LNCaP clone FGC (cell line): ENCODE measurements at places on chromosomes 4 and X.

DNA sequence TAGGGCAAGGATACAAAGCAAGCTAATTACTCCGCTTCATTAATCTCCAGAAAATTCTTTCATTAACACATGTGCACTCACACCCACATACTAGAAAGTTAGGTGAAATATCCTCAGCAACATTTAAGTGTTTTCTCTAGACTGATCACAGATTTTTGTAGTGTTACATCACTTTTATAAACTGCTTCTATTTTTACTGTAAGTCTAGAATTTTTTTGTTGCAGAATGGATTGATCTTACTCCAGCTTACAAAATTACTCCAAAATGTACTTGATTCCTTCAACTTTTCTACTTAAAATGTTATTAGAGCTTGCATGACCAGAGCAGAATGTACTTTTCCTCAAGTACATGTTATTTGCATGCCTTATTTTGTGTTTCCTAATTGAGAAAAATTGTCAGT, 2325.2 kb downstream of the PCDH7 start:
- DNase-seq = no peak

DNA sequence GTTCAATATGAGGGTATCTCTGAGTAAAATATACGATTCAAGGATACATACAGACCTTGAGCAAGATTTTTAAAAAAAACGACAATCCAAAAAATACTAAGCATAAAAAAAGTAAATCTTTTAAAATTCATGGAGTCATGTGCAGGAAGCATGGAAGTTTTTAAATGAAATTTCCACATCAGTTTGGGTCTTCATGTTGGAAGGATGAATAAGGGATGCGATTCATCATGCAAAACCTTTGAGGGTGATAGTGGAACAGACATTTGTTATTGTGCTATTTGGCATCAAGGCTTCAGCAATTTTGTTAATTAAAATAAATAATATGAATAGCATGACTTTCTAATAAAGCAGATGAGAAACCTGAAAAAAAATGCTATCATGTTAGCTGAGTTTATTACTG, 815.0 kb upstream of the PCDH10 start:
- DNase-seq = no peak

DNA sequence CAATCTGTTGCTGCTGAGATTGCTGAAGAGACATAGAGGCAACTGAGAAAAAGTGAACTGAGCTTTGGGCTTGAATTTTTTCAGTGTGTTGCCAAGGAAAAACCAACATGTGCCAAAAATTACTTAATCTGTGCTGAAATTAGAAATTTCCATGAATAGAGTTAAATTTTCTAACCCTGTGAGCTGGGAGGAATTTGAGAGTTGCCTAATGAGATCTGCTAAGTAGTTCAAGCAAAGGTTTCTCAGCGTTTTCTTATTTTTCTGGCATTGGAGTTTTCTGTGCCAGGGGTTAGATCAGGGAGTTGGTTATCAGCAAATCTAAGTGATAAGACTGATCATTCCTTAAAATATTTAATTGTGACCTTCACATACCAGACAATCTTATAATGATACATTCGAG, 457.5 kb upstream of the GNPDA2 start:
- no peak for DNase-seq

- DNase-seq = no peak
Observed at GRCh38 chrX:141279476-141279875, 37.2 kb upstream of the SPANXC start.

DNA sequence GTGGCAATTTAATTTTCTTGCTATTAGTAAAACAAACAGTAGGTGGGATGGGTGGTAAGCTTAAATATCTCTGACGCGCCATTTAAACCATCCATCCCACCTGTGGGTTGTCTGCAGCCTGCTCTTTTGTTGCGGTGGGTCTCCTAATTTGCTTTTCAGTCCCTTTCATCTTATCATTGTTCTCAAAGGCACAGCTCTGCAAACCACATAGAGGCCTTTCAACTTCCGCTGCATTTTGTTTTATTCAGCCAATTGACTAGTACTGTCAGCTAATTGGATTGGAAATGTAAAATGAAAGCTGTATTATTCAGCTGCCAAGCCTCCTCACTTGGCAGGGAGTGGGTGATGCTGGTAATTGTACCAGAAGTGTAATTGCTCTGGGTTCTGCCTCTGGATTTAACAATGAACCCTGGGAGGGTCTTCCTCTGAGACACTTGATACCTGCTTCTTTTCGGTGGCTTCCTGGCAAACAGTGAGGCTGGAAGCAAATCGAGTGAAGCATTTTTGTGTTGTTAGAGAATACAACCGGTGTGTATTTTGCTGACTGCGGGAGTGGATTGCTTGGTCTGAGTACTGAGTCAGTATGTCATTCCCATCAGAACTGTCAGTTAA, 165.6 kb downstream of the FRAS1 start:
- no peak for DNase-seq

GRCh38 chr4:155614111-155614762, 52.4 kb upstream of the GUCY1A1 start:
- no peak for DNase-seq

DNA sequence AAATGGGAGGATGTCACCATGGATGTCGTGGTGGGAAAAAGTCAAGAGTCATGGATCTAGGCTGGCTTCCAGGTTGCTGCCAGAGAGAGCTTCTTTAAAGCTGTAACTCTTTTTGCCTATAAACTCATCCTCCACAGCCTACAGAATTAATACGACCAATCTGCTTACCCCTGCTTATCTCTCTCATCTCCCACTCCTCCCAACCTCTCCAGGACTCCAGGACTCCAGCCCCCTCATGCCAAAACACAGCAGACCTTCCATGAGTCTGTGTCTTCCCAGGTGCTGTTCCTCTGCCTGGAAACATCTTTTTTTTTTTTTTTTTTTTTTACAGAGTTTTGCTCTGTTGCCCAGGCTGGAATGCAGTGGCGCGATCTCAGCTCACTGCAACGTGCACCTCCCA, 15.3 kb upstream of the SLC10A4 start:
- DNase-seq = no peak

DNA sequence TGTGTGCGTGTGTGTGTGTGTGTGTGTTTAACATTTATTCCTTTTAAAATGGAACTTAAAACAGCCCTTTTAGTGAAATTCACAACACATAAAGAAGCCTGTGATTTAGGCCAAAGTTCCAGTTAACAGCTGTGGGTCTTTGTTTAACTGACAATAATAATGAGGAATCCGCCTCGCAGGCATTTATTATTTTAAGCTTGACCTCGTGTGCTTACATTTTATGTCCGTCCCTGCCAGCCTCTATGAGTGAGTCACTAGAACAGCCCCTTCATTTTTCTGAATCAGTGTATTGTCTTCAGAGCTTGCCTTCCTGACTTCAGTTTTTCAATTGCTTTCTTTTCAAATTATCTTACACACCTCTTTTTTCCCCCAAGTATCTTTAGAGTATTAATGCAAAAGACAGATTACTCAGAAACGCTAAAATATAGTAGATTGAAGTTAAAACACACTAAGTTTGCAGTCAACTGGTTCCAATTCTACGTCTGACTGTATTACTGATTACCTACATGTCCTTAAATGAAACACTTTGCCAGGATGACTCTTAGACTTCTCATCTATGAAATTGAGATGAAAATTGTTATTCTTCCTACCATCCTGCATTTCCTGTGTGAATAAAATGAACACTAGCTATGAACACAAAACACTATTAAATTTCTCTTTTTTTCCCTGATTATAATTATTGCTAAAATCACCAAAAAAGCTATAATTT, 319.6 kb upstream of the HS3ST1 start:
- no peak for DNase-seq

DNA sequence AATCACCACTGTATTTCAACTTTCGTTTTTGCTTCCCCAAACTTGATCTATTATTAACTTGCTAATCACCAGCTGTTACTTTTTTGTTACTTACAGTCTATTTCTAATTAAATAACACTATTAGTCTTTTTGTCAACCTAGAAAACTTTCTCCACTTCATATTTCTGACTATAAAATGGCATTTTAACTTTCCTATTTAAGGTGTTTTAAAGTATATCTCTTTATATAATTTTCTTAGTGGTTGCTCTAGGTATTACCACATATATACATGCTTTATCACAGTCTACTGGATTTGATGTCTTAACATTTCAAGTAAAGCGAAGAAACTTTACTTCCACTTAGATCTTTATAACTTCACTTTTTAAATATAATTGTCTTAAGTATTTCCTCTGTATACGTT, 421.2 kb downstream of the DCAF12L2 start:
- DNase-seq = no peak

DNA sequence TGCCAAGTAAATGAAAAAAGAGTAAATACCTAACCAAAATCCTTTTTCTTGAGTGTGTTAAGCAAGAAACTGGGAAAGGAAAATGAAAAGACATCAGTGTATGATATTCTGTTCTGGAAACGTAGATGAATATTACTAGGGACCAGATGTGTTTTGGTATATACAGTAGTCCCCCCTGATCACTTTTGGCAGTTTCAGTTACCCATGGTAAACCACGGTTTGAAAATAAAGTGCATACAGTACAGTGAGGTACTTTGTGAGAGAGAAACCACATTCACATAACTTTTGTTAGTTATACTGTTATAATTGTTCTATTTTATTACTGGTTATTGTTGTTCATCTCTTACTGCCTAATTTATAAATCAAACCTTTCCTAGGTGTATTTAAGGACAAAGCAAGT, 250.9 kb downstream of the TENM3 start:
- no peak for DNase-seq

GRCh38 chrX:70219938-70220764, 14.3 kb upstream of the AWAT1 start:
- peak; percentile 95 for DNase-seq

GRCh38 chrX:13646154-13646549, 6.8 kb upstream of the TCEANC start:
- no peak for DNase-seq

DNA sequence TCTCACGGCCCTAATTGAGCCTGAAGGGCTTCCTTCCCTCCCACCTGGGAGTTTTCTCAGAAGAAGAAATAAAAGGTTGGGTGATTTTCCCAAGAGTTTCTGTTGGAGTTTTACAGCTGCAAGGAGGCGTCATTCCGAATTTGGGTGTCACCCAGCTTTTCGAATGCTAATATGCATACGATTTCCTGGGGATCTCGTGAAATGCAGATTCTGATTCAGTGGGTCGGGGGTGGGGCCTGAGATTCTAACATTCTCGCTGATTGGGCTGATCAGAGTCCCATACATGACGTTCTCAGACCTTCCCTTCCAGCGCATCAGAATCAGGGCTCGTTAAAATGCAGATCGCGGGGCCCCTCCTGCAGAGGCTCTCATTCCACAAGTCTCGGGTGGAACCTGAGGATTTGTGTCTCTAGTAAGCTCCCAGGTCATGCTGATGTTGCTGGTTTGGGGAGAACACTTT, 125.8 kb upstream of the STX18 start:
- no peak for DNase-seq

DNA sequence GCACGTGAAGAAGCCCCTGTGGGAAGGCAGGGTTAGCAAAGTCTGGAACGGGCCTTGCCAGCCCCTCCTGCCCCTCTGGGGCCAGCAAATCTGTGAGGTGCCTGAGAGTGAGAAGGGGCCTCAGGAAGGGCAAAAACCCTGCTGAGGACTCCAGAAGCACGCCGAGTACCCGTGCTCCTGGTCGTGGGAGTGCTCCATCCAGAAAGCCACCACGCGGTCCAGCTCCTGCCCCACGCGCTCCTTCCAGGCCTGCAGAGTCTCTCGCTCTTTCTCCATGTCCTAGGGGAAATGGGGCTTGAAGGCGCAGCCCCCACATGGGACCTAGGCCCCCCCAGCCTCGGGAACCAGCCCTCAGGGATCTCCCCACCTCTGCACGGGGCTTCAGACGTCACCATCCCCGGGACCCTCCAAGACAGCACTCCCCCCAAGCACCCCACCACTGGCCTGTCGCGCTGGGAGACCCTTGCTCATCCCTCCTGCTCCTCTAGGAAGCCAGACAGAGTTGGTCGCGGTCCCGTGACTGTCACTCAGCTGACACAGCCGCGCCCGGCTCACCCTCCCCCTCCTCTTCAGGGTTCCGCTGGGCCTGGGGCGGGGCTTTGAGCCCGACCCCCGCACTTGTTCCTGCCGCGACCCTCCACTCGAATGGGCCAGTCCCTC, at the start of gene RENBP:
Gene RENBP, minus strand, starts transcription at position 504 of the 660 bp plus-strand sequence. Its CDS starts 33 bp downstream, at position 471.
- DNase-seq = no peak

- DNase-seq = no peak
Observed at GRCh38 chr4:157572951-157573350, 352.4 kb downstream of the GRIA2 start.

- no peak for DNase-seq
Observed at GRCh38 chrX:141341341-141341740, 99.0 kb upstream of the SPANXC start.

GRCh38 chrX:23383411-23383810, 48.8 kb downstream of the PTCHD1 start:
- DNase-seq = no peak

DNA sequence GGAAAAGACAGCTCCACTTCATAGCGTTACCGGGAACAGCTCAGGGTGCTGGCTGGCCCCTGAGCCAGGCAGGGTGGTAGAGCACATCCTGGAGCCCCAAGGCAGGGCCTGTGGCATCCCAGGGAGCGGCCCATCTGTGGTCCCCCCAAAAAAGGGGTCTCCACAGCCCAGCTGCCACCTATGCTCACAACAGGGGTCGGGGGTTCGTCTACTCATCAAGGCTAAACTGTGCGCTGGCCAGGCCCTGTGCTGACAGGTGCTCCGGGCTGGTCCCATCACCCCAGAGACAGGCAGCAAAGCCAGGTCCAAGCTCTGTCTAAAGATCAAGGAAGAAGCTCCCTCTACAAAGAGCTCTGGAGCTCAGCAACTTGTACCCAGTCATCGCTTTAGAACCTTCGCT, 77.9 kb downstream of the DCTD start:
- DNase-seq = no peak

DNA sequence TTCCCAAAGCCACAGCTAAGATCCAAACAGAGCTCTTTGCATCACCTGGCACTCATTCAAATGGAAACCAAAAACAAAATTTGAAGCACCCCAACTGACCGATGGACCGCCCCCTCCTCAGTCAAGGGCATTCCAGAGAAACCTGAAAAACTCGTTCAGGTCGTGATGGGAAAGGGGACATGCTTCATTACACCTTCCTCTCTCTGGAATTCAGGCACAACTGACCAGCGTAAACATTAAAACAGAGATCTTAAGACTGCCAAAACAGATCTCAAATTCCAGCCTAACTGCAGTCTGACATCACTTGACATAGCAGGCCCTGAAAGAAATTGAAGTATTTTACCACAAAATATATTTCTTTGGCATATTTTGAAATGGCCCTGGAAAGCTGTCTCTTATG, 28.5 kb downstream of the PTTG2 start:
- no peak for DNase-seq
